ENCODE measurements at places on chromosomes 11 and 22.

DNA sequence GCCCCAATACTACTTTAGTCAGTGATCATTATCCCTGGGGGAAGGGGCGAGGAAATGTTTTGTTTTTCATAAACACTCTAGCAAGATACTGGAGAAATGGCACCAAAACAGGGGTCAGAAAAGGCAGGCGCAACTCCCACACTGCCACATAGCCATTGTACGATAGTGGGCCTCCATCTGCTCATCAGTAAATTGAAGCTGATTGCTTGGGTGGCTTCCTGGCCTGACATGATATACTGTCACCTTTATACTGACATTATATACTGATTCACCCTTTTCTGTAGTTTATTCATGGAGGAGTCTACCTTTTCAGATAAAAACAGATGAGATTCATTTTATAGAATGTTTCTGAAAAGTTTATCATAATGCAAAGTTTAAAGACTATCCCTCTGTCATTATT lies 51.6 kb upstream of the CCDC34 start:
- DNase-seq = no peak

DNA sequence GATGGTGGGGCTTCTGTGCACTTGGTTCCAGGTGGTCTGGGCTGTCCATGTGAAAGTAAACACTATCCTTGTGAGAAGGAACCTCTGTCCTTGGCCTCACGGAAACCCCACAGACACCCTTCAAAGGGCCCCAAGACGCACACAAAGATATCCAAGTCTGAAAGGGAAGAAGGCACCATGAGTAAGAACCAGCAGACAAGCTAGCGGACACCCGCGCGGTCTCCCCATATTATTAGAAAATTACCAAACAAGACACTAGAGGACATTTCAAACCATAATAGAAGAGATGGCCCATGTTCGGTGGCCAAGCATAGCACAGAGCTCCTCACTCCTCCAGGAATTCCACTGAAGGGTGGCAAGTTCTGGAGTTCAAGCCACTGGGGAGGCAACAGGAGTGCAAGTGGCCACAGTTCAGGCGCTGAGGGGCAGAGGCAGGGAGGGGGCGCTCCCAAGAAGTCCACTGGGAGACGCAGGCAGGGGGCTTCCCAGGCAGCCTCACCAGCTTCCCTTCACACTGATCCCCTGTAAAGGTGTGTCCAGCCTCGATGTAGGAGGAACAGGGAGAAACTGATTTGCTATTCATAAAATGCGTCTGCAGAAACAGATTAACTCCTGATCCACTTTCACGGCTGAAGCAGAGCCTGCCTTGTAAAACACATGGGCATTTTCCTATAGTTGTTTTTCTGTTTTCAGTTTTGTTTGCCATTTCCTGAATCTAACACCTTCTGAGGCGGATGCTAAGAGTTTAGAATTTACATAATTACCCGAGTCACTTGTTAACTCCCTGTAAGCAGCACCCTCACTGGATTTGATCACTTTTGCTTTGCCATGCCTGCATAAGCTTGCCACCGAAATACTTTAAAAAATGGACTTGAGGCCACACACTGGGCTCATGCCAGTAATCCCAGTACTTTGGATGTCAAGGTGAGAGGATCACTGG lies 9.1 kb upstream of the PPARA start:
- DNase-seq = no peak

GRCh38 chr11:14636119-14636518 lies 7.5 kb upstream of the PDE3B start:
- no peak for DNase-seq

DNA sequence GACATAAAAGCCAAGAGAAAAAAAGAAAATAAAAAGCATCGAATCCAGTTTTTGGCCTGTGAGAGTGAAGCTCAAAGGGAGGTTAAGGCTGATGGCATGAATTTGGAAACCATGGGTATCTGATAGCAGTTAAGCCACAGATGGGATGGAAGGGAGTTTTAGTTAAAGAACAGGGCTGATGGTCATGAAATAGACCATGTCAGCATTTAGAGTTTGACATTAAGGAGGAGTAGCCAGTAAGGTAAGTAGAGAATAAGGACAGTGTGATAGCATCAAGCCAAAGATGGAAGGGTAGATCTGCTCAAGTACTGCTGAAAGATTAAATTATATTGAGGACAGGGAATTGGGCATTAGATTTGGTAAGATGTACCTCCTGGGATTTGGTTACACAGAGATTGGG lies 826.5 kb downstream of the NTM start:
- no peak for DNase-seq

- peak; percentile 16 for DNase-seq
These were observed 71.0 kb upstream of the TP53I11 start for GRCh38 chr11:45021692-45022141.

- no peak for DNase-seq
These were observed 717.6 kb upstream of the ANO5 start for GRCh38 chr11:21475276-21475675.

GRCh38 chr11:48261600-48261999 lies 2.1 kb upstream of the OR4X1 start:
- no peak for DNase-seq

DNA sequence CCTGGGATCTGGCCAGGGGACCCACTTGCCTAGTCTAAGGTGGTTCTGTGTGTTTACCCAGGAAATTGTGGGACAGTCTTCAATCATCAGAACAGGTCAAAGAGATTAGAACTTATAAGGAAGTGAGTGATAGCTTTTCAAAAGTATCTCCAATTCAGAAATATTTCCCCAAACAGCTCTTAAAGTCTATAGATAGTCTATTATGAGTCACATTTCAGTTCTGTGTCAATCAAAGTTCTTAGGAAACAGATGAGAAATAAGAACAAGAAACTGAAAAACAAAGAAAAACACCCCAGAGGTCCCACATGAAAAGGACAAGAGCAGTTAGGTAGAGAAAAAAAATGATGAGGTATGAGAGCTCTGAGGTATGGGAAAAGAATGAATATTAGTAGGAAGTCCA lies 381.4 kb upstream of the MPPED2 start:
- no peak for DNase-seq

DNA sequence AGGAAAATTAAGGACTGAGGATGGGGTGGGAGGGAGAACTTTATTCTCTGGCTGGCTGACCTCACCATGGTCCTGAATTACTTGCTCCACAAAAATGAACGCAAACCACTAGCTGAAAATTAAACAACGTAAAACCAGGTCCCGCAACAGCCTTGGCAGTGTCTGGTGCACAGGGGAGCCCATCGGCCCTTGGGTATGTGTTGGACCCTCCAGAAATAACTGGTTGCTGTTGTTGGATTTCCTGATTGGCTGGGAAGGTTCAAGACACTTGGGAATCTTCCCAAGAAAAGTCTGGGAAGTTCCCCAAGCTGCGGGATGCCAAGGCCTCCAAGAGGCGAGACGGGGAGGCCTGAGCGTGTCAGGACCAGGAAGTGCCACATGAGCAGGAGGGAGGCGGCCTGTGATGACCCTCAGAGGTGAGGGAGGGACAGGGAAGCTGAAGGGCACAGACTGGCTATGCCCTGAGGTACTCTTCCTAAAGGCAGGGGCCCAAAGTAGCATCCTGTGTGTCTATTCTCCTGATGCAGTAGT lies 10.4 kb upstream of the RASL10A start:
- no peak for DNase-seq

DNA sequence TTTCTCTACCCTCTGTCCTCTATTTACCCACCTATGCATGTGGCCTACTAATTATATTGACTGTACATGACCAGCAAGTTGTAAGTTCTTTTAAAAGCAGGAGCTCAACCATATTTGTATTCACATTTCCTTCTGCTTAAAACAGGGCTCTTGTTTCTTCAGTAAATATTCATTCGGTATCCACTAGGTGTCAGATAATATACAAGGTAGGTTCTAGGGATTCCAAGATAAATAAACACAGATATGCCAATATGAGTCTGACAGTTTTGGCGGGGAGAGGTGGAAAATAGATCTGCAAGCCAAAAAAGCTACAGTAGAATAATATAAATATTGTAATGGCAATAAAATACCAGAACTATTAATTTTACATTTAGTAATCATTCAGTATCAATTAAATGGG lies 15.3 kb upstream of the RAB30 start:
- no peak for DNase-seq

DNA sequence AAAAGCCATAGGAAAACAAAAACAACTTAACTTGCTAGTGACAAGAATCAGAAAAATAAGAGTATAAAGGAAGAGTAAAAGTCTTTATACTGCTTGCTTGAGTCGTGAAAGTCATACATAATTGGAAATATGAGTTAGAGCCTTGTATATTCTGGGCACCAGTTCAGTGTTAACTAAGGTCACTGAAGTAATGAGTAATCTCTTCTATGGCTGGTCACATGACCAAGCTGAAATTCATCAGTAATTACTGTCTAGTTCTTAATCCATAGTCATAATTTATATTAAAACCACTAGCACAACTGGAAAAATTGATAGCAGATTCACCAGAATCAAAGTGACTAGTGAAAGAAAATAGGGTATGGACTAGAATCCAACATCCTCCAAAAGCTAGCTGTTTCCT lies 84.4 kb upstream of the SLC5A12 start:
- no peak for DNase-seq
